Stimulated activated CD8-positive, alpha-beta memory T cell treated with anti-CD3 and anti-CD28 coated beads, Interleukin-4, amount 100 ng/mL, for 24 hours (primary cell): ENCODE measurements at places on chromosomes 1 and 21.

DNA sequence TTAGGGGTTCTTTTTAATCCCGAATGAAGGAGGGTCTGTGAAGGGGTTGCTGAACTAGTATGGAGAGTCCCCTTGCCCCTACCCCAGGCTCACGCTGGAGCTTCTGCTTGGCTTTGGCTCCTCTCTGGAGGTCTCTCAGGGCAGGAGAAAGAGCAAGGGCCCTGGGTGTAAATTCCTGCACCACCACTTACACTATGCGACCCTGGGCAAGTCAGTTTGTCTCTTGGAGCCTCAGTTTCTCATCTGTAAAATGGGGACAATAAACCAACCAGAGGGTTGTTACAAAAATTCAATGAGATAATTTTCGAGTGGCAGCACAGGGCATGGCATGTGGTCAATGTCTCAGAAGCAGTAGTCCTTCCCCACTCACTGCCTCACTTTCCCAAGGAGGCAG lies 11.4 kb downstream of the FOXO6 start:
- no peak for DNase-seq

GRCh38 chr1:159944623-159945455 lies 574 bp downstream of the IGSF9 start:
- no peak for DNase-seq

- no peak for DNase-seq
Observed at GRCh38 chr1:206699626-206700025, 14.9 kb downstream of the MAPKAPK2 start.

DNA sequence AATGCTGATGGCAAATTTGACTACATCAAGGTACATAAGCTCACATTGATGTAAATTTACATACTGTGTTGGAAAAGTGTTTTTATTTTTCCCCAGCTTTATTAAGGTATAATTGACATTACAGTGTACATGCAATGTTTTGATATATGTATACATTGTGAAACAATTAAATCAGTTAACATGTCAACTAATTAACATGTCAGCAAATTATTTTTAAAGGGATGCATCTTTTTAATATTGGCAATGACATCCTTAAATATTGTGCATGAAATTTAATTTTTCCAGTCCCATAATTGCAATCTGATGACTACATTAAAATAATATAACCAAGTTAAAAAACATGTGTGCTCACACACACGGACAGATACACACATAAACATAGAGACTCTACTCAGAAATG lies 9.4 kb downstream of the EFCAB7 start:
- no peak for DNase-seq

DNA sequence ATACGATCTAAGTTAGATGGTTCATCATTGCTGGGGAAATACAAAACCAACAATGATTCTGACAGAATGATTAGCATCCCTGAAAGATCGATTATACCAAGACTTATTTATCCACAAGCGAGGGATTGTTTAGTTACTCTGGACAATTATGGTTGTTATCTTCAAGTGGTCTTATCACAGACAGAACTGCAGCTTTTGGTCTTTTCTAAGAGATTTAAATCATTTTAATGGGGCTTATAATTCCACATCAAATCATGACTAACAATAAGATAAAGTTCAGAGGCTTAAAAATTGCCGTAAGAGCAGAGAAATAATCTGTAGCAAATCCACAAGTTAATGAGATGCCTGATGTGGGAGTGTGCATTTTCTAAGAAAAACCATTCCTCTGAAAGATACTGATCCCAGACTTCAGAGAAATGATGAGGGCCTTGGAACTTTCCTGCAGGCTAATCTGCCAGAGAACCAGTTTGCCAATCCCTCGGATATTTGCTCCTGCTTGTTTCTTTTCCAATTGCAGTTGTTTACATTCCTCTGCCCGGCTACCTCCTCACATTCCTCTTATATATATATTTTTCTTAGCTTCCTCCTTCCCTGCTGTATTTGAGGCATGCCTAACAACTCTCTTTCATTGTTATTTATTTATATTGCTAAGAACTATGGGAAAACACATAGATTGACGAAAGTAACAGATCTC lies 134.8 kb downstream of the BACH1 start:
- no peak for DNase-seq

DNA sequence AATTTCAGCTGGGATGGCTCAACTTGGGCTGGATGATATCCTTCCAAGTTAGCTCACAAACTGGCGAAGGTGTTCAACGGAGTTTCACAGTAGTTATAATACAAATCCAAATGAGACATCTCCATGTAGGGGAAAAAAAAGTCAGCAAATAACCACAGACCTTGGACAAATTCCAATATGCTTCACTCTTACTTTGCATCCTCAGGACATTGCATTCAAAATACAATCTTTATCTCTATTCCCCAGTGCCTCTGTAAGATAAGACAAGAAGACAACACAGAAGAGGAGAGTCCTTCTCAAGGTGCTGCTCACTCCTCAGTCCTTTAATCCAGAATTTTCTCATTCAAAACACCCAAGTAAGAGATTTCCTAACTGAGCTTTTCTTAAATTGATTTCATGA lies 1797.7 kb downstream of the MRPL39 start:
- no peak for DNase-seq

GRCh38 chr1:222794656-222795474 lies 20.0 kb upstream of the DISP1 start:
- DNase-seq = no peak

- no peak for DNase-seq
Observed at GRCh38 chr1:151165281-151165737, 393 bp downstream of the LYSMD1 start.

DNA sequence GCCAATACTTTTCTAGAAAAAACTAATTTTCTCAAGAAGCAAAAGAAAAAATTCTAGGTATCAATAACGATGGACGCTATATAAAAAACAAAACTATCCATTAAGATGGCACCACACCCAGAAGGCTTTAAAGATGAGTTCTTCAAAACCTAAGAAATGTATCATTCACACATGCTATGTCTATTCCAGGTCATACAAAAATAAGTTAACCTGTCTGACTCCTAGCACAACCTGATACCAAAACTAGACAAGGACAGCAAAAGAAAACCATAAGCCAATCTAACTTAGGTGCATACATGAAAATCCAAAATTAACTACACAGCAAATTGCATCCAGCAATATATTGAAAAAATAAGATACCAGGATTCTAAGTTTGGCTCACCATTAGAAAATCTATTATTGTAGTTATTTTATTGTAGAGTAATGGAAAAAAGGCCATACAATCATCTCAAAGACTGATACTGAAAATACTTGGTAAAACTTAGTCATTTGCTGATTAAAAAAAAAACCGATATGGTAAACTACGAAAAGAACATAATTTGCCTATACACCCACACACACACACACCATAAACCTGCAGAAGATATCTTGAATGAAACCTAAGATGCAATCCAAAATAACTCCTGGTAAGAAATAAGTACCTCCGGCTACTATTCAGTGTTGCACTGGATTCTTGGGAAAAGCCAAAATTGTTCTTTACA lies 55.0 kb downstream of the TRAF5 start:
- no peak for DNase-seq

DNA sequence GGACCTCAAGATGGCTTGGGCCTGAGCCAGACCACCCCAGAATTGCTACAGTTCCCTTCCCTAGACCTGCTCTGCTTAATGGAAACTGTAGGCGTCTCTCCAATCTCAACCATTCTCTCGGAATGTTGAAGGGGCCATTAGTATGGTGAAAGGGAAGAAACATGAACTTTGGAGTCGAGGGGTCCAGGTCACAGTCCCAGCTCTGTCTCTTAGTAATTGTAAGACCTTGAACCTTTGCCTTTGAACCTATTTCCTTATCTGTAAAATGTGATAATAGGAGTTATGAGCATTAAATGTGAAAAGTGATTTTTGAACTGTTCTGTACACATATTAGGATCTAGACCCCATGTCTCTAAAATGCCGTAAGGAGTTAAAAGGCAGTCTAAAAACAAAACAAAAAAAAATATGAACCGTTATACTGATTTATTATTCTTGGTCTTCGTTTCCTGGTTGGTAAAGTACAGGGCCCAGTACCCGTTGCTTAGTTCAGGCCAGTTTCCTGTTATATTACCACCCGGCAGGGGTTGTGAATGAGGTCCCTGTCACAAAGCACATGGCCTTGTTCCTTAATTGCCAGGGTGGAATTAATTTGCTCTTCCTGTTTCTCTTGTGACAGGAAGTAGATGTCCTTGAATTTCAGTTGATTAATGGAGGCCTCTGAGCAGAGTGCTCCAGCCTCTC lies 42.3 kb downstream of the TCEANC2 start:
- DNase-seq = no peak

DNA sequence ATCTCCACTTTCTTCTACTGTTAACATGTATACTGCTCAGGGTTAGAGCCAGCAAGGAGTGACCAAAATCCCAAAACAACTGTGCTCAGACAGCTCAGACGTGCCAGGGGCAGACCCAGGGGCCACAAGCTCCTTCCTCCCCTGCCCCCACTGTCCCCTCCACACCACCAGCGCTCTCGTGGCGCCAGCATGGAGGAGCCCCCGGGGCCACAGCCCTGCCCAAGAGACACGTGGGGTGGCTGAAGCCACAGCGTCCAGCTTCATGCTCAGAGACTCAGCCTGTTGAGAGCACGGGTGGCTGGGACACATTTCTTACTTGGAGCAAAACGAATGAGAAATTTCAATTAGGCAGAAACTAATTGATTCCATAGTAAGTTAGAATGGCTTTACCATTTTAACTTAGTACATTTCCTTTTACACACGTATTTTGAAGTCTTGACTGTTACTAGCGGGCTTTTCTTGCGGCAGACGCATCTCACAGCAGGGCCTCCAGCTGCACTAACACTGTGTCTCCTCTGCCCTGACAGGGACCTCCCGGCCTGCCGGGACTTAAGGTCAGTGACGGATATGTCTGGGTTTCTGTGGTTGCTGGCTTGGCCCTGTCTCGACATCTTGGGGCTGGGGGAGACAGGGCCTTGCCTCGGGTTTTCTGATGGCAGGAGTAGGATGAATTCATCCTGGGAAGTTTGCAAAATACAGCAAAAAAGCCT lies 54.2 kb downstream of the SLC19A1 start:
- no peak for DNase-seq

DNA sequence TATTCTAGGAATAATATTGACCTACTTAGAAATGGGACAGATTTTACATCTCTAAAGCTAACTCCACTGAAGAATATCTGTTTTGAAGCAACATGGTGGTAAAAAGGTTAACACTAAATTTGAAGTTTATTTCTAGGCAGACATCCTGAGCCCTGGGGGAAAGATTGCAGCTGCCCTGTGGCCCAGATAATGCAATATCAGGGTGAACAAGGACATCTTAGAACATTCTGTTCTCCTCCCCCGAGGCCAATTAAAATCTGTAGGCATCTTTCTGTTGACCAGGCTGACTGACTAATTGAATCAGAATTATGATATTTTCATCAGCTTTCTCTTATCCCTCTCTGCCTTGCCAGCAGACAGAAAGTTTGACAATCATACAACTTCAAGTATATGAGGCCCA lies 149.8 kb upstream of the DUSP10 start:
- DNase-seq = no peak

DNA sequence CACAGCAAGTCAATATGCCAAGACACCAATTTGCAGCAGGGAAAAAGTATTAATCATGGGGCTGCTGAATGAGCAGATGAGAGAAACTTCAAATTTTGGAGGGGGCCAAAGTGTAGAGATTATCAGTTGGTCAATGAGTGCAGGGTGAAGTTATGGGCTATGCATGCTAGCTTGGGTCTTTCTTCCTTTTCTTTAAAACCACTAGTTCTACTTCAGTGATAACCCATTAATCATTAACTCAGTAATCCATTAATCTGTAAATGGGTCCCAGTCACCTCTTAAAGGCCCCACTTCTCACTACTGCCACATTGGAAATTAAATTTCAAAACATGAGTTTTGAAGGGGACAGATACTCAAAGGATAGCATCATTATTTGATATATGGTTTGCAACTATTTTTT lies 688.6 kb upstream of the ADGRL4 start:
- no peak for DNase-seq

DNA sequence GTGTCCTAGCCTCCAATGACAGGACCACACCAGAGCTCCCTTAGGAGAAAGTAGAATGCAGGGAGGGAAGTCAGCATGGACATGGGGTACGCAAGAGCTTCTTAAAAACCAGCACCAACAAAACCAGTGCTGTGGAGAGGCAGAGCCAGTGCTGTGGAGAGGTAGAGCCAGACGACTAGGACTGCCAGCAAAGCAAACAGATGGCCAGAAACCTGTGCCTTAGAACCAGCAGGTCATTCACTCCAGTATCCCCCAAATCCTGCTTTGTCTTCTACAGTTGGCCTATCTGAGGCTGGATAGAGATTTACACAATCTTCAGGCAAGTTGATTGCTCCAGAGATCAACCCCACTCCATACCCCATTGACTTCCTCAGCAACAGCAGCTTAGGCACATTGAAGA lies 459.9 kb upstream of the CAMK1G start:
- no peak for DNase-seq

DNA sequence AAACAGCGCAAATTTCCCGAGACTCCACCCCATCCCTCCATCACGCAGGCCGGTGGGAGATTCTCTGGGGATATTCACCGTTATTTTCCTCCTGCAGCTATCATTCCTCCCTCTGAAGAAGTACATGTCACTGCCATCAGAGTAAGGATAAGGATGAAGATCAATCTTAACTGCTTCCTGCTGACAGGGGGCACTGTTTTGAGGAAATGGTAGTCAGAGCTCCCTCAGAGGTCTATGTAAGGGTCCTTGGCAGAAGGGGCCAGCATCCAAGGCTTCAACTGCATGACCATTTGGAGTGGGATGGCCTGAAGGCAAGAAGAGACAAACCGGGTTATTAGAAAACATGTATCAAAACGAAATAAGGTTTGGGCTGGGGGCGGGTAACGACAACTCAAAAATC lies 111.5 kb downstream of the KCNK1 start:
- no peak for DNase-seq

DNA sequence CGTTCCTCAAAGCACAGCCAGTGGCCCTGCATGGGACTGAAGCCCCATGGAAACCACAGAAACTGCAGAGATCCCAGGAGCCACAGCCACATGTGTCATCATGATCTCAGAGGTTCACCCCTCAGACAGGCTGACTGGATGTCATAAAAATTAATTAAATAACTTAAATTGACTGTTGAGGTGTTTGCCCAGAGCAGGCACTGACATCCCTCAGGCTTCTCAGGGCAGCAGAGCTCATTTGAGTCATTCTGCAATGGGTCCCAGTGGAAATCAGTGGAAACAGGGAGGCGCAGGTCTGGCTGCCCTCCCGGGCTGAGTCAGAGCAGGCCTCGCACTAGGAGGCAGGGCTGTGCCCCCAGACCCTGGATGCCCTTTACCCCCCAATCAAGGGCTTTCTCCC lies 135.1 kb downstream of the CDC7 start:
- no peak for DNase-seq

DNA sequence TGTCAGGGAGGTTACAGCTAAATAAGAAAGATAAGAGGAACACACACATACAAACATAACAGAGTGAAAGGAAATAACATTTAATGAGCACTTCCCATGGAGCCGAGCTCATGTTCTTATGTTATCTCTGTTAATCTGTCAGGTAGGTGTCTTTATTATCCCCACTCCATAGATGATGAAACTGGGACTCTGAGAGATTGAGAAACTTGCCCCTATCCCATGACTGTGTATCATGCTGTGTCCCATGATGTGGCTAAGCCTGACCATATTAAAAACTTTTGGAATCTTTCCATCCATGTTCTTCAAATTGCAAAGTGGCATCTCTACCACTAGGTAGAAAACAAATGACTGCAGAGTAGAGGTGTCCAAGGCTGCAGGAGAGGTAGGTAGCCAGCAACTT lies 285.2 kb upstream of the SGIP1 start:
- no peak for DNase-seq
